ENCODE measurements at places on chromosomes 13 and 19.

DNA sequence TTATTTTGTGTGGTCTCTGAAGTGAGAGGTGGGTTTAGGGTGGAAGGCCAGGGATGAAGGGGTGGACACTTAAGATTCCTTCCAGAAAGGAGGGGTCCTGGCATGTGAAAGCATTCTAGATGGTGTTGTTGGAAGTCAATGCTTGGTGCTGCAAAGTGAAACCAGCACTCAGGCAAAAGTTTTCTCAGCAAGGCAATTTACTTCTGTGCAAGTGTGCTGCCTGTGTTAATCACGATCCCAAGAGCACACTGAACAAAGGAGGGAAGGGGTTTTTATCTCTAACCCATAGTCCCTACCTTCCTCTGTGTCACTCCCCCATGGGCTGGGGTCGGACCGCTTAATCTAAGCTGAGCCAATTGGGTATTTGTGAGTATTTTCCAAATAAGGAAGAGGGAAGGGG lies 1.3 kb downstream of the ZNF134 start:
- no peak for DNase-seq

- DNase-seq, result no peak
These were observed 250.0 kb downstream of the RGCC start for GRCh38 chr13:41707194-41707821.

- DNase-seq, result no peak
These were observed 61.0 kb downstream of the STK24 start for GRCh38 chr13:98515818-98516465.

- DNase-seq, result peak; percentile 21
These were observed 74.6 kb upstream of the GPR183 start for GRCh38 chr13:99381766-99382165.

DNA sequence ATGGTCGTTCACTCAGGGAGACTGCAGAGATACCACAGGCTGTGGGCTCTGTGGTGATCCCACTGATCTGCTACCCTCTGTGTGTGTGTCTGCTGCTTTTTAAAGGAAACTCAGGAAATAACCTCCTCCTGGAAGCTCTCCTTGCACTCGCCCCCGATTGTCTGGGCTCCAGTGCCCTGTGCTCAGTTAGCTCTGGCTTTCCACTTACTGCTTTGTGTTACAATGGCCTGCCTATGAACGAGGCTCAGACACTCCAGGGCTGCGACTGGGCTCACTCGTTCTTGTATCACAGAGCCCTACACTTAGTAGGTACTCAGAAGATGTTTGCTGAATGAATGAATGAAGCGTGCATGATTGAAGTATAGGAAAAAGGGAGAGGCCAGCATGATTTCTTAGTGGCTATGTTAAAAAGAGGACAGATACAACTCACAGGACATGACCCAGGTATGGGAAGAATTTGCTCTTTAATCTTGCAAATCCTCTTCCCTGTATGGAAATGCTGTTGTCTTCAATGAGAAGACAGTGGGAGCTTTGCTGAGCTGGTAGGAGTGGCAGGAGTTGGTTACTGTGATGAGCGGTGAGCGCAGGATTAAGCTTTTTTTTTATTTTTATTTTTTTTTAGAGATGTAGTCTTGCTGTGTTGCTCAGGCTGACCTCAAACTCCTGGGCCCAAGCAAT lies 26.4 kb downstream of the B3GLCT start:
- DNase-seq, result no peak

All from activated CD8-positive, alpha-beta T cell treated with anti-CD3 and anti-CD28 coated beads, Interleukin-2, amount 10 ng/mL, durations not matched to agents 7 days and 5 days (primary cell).